T-cell (primary cell): ENCODE measurements at places on chromosomes 13 and 19. TPM values are rescaled to one million over a fixed set of nuclear protein-coding genes. Genes with fewer than 3 reads are reported as not detected.

- DNase-seq = no peak
These were observed 848 bp upstream of the CEBPA start for GRCh38 chr19:33302974-33303790.

DNA sequence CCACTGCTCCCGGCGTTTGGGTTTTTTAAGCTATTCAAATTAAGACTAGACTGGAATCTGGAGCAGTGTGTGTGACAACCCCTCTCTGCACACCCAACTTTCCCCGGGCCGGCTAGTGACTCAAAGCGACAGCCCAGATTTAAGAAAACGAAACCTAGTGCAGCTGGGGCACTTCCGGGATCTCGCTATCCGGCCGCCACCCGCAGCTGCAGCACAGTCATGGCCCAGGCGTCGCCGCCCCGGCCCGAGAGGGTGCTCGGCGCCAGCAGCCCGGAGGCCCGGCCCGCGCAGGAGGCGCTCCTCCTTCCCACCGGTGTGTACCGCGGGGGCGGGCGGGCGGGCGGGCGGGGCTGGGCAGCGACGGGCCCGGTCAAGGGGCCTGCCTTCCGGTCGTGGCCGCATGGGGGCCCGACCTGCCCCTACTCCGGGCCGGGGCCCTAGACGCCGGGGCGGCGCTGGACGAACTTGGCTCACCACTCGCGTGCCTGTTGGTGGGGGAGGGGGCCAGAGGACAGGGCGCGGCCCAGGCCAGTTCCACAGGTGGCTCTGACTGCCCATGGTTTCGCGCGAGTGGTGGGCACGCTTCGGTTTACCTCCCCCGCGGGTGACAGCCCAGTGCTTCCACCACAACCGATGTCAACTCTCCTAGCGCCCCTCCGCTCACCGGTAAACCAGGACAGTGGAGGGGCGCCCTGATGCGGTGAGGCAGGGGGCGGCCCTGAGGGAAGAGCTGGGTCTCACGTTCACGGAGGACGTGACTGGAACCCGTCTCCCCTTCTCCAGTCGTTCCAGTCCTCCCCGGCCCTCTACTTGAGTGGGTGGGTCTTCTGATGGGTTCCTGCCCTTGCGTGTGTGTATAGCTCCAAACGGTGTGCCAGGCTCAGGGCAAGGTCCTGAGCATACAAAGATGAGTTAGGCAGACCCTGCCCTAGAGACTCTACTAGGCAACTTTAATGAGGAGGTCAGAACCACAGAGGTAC, at the start of gene PHF11:
PHF11 (plus strand) TSS at position 171 of the 980 bp plus-strand sequence; CDS start at position 220, 49 bp downstream.
- peak; percentile 83 for DNase-seq

- no peak for DNase-seq
These were observed 69.2 kb downstream of the INSR start for GRCh38 chr19:7224995-7225394.

The C19orf85 gene
- total RNA-seq = not detected
